ENCODE measurements at places on chromosomes 7 and 10.

DNA sequence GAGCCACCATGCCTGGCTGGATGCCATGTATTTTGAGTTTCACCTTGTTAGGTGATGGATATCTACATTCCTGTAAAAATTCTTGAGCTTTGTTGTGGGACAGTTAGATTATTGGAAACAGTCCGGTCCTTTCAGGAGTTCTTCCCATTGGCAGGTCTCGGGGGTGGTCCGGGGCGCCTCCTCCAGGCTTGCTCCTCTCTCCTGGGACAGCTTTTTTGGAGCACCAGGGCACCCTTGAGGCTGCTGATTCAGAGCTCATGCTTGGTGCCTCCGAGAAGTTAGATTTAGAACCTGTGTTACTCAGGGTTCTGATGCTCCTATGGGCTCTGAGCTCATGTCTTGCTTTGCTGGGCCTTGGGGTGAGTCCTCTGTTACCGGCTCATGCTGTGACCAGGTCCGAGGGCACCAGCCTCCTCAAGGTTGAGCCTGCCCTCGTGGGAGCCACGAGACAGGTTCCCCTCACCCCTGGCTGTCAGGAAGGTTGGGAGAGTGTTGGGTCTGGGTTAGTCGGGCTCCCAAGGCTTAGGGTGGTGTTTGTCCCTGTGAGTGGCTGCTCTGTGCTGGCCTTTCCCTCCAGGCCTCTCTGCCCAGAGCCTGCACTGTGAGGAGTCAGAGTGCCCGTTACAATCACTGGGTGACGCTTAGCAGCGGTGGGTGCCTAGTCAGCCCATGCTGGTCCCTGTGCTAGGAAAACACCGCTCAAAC, 6.0 kb downstream of the SPRN start:
- peak; percentile 13 for DNase-seq

- DNase-seq: peak; percentile 20
Observed at GRCh38 chr7:96380111-96380512, 58.2 kb upstream of the SLC25A13 start.

- DNase-seq: peak; percentile 59
Observed at GRCh38 chr7:95840953-95841950, 68.9 kb downstream of the DYNC1I1 start.

DNA sequence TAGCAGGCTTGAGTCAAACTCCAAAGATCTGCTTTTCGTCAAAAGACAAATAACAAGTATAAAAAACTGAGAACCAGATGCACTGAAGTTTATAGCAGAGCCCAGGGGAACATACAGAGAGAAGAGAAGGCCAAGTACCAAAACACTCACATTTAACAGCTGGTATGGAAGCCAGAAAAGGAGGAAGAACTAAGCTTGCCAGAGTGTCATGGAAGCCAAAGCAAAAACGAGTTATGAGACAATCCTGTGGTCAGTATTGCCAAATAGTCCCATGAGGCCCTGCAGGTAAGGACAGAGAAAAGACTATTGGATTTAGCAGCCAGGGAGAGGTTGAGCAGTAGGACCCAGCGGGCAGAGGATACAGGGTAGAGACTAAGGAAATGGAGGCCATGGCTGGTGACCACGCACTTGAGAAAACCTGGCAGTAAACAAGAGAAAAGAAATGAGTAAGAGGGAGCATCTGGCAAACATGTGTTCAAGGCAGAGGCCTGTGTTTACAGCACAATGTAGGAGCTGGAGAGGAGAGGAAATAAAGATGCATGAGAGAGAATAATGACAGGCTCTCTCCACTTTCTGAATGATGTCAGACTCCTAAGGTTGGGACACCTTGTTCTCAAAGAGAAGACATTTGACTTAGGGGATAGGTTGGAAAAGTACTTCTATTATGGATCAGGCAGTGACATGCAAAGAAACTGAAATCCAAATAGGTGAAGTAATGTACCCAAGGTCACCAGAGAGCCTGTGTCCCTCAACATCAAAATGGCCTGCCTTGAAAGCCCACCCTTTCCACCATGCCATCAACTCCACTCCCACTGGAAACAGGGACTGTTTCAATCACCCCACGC, 9.1 kb downstream of the CREB3L2 start:
- DNase-seq: no peak
